Brain (organoid and tissue), 16 donors: ENCODE measurements at places on chromosomes 16 and 17.
A peak's percentile ranks its signal among the peaks of the same experiment; 100 is the strongest.

GRCh38 chr17:58759522-58759921 is 3.9 kb downstream of the PPM1E start:
- DNase-seq, result no peak

- DNase-seq, result no peak
These were observed 46.5 kb downstream of the MAP1LC3B start for GRCh38 chr16:87438611-87438985.

DNA sequence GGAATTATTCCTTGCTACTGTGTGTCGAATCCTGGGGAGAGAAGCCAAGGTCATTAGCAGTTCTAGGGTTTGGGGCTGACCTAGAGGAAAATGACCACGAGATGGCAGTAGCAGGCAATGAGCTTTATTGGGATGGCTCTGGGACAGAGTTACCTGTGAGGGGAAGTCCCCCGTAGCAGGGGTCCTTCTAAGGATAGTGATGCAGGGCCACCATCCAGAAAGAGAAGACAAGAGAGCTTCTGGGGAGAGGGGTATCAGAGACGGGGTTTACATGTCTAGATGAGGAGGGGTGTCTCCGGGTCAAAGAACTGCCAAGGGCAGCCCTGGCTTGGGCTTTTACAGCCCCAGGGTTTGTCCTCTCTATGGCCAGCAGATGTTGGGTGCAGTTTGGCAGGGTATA is 6.4 kb upstream of the GGT6 start:
- peak; percentile 85 for DNase-seq

GRCh38 chr17:4893721-4894560 is 5.4 kb upstream of the C17orf107 start:
- no peak for DNase-seq

DNA sequence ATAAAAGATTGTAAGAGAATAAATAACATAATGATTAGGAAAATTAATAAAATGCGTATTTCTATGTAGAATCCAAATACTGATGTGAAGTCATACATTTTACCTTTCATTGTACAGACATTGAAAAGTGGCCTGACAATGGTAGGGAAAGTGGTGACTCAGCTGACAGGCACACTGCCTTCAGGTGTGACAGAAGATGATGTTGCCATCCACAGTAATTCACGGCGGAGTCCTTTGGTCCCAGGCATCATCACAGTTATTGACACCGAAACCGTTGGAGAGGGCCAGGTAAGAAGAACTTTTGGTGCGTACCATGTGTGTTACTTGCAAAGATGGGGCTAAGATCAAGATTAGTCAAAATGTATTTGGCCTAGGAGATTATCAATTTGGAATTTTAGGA is 232.8 kb downstream of the BCAS3 start:
- no peak for DNase-seq

- DNase-seq, result no peak
These were observed 11.0 kb upstream of the GPR139 start for GRCh38 chr16:20084624-20085226.

GRCh38 chr17:67759355-67760171 is 41.8 kb downstream of the NOL11 start:
- DNase-seq, result no peak

GRCh38 chr17:35942588-35943186 is 826 bp downstream of the LYZL6 start:
- no peak for DNase-seq

- DNase-seq, result peak; percentile 17
These were observed 154.5 kb downstream of the LAT start for GRCh38 chr16:29139261-29139802.

- DNase-seq, result no peak
These were observed 15.7 kb upstream of the ATF7IP2 start for GRCh38 chr16:10370096-10370726.

DNA sequence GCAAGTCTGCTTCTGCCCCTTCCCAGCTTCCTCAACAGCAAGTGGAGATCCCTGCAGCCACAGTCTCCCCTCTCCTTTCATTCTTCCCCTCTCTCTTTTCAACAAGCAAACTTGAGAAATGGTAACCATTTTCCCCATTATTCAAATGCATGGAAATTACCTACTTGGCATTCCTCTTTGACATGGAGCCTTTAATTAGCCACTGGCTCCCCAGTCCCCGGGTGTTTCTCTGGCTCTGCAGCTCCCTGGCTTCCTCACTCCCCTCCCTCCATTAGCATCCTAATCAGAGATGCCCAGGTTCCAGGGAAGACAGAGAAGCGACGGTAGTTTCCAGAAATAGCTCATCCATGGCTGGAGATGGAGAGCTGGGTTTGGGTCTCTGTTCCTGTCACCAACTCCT is 116.0 kb downstream of the CCT6B start:
- DNase-seq, result peak; percentile 83

DNA sequence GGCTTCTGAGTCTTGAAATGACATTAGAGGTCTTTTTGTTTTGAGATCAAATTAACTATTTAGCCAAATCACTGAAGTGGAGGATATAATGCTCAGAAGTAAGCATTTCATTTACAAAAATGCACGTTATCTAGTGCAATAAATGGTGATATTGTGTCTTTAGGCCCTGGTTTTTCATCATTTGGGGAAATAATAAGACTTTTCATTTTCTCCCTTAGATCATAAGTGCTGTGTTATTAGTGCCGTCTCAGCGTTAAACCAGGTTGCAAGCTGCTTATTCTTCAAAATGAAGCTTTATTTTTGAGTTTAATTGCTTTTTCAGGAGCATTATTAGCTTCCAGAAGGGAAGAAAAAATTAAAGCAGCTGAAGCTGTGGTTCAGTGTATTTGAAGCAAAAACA is 1416.8 kb upstream of the GOT2 start:
- peak; percentile 3 for DNase-seq

GRCh38 chr16:974001-974601 is 3.3 kb upstream of the LMF1 start:
- DNase-seq, result no peak

DNA sequence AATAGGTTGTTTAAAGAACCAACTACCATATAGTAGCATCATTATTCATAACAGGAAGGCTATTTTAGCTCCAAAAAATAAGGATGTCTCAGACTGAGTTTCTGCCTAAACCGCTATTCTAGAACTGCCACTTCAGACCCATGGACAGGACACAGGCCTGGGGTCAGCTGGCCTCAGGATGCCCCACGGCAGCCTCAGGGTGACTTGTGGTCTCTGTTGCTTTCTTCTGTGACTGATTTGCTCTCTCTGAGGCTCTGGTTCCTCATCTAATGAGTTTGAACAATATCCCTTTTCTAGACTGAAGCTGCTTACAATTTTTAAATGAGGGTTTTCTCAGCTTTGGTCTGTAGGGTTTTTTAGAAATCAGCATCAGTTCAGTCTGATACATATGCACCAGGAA is 31.8 kb upstream of the IRF8 start:
- no peak for DNase-seq

DNA sequence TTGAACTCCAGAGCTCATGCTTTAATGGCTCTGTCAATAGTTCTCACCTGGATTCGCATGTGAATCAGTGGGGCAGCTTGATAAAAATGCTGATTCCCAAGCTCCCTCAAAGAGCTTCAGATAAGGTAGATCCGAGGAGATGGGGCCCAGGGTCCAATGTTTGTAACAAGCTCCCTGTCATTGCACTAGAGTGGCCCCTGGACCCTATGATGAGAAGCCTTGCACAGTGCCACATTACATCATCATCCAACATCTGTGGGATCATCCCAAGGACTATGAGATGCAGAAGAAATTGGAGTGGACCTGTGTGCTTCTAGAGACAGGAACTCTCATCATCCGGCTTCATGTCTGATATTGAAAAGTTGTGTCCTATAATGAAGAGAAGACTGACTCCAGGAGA is 340.8 kb downstream of the SHISA9 start:
- DNase-seq, result no peak

DNA sequence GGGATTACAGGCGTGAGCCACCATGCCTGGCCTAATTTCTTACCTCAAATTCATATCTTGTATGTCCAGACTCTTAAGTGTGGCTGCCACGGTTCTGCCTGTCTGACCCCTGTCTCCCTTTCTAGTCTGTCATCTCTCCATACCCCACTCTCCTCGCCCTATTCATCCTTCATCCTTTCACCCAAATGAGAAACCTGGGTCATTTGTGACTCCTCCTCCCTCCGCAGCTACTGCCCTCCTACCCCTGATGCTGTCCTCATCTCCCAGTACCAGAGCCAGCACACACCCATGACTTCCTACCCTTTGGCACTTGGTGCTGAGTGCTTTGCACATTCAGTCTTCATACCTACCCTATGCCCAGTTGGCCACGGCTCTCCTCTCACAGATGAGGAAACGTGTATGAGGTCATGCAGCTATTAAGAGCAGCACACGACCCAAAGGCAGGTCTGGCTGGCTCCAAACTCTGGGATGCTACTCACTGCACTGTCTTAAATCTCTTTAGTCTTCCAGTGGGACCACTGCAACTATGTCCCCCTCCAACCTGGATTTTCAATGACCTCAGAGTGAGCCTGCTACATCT is 1.6 kb downstream of the SPATA32 start:
- DNase-seq, result no peak

GRCh38 chr16:85736921-85737320 is 14.0 kb downstream of the C16orf74 start:
- no peak for DNase-seq

GRCh38 chr16:11025120-11025531 is 80.8 kb downstream of the CLEC16A start:
- no peak for DNase-seq

- no peak for DNase-seq
These were observed 67.2 kb downstream of the RPTOR start for GRCh38 chr17:80611816-80612215.

DNA sequence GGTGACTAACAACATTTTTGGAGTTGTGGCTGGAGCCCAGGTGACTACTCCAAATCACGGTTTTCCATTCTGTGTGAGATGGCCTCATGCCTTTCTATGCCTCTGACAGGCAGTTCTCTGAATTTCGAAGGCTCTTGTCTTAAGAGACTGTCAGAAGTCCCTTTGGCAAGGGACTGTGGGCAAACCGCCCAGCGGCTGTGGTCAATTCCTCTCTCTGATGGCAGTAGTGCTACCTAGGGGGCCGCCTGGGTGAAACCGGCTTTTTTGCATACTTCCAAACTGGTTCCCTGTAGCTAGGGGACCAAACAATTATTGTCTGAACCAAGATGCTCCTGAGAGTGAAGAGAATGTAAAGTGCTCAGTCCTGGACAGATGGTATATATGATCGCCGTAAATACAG is 86.3 kb downstream of the SDR42E1 start:
- peak; percentile 35 for DNase-seq

DNA sequence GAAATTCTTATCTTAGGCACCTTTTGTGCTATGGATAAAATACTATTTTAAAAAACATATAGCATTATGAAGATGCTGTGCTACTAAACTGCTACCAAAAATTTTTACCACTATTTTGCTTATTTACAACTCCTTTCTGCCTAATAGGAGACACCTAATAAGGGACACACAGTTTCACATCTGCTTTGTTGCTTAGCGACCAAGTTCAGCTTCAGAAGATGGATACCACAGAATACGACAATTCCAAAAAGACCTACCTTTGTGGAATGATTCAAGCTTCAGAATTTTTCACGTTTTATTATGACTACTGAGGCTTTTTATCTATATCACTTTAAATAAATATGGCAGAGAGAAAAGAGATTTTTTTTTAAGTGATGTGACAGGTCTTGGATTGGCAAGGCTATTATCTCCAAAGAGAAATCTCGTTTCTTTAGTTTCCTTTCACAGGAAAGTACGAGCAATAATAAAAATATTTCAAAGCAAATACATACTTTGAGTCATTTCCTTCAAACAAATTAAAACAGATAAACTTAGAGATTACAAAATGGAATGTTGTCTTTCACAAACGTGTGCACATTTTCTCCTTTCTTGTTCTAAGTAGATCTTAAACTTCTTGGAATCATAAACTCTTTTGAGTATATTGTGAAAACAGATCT is 35.4 kb downstream of the SPAG9 start:
- DNase-seq, result no peak

GRCh38 chr17:60161598-60162330 is 12.0 kb downstream of the CA4 start:
- DNase-seq, result peak; percentile 84

GRCh38 chr17:50440172-50440837 is 14.3 kb downstream of the ACSF2 start:
- no peak for DNase-seq

DNA sequence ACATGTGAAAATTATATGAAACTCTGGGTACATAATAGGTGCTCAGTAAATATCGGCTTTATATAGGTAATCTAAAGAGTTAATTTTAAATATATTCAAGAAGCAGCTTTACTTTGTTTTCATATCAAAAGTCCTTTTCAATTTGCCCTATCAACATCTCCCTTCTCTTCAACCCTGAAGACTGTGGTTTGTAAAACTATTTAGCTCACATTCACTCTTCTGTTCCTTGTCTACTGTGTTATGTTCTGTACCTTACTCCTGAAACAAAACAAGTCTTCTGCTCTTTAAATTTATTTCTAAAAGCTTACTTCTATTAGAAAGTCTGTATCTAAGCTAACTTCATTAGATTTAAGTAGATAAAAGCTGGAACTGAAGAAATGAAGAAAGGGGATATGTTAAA is 301.7 kb upstream of the PMFBP1 start:
- no peak for DNase-seq

DNA sequence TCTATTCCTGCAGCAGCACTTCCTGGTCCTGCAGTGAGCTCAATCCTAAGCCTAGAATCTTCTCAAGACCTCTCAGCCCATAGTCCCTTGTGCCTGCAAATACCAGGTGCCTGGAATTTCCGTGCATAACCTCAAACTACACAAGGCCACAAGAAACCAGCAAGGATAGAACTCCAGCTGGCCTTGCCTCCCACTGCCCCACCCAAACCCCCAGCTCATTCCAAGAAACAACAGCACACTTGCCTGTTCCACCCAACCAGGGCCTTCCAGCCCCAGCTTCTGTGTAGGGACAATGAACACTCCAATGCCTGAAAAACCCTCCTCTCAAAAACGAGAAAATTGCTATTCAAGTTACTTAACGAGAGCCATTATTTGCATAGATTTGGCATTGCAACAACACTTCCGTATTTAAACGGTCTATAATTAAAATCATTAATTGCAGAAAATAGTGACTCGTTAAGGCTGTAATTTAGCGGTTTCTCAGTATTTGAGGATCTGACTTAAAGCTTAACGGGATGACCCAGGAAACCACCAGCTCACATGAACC is 147.0 kb downstream of the C16orf78 start:
- DNase-seq, result peak; percentile 82

DNA sequence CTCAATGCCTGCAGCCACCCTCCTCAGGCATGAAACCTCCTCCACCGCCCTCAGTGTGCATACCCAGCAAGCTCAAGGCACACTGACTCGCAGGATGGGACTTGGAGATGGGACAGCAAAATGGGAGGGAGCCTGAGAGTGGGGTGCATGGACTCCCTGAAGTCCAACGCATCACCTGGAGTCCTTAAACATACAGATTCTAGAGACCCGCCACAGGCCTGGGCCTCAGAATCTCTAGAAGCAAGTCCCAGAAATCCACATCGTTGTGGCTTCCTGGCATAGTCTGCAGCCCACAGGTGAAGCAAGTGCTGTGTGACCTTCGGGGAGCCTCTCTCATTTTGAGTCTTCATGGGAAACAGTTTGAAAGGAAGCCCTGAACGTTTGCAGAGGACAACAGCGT is 3.6 kb upstream of the TBX21 start:
- no peak for DNase-seq
